ENCODE measurements at places on chromosomes 1 and 21.

- no peak for DNase-seq
These were observed 28.4 kb downstream of the EGLN1 start for GRCh38 chr1:231393668-231394067.

GRCh38 chr1:57473448-57473847 lies 49.6 kb upstream of the DAB1 start:
- no peak for DNase-seq

- DNase-seq, result no peak
These were observed 285.1 kb downstream of the TPR start for GRCh38 chr1:186089940-186090339.

DNA sequence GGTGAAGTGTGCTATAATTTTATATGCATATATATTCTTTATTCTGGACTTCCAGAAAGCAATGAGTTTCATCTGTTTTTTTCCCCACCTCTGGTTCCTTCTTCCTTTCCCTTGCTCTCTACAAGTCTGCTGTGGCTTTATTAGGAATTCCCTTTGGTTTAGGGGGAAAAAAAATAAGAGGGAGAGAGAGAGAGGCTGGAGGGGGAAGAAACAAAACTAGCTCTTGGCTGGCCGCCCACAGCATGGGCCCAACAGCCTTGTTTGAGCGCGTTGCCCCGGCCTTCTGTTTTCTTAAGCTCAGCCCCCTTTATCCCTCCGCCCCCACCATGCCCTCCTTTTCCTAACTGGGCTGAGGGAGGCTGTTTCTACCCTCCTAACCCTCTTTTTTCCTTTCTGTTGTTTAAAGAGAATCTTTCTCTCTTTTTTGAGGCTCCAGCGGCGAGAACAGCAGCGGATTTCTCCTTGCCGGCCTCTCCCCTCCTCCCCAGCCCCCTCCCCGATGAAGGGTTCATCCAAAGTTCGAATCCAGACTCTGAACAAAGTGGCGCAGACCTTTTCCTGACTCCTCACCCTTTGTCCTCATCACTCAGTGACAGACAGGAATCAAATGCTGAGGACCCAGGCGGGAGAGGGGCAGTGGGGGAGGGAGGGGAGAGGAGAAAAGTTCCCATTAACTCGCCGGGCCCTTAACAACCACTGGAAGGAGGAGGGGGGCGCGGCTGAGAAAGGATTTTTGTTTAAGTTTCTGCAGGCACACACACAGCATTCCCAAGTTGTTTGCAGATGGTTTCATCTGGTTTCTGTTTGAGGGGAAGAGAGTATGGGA lies 29.7 kb downstream of the PBX1 start:
- DNase-seq, result no peak

- DNase-seq, result no peak
These were observed 126.8 kb downstream of the PEX14 start for GRCh38 chr1:10601342-10602070.

- no peak for DNase-seq
These were observed 42.0 kb downstream of the S1PR1 start for GRCh38 chr1:101278845-101279244.

GRCh38 chr1:205593967-205594366 lies 37.8 kb downstream of the ELK4 start:
- DNase-seq, result no peak

- no peak for DNase-seq
These were observed 30.0 kb downstream of the KNCN start for GRCh38 chr1:46521414-46521813.

GRCh38 chr1:214260561-214261205 lies 20.3 kb upstream of the SMYD2 start:
- DNase-seq, result no peak

GRCh38 chr1:233638513-233638912 lies 24.6 kb downstream of the KCNK1 start:
- DNase-seq, result no peak

- DNase-seq, result no peak
These were observed 1.8 kb downstream of the ATP2B4 start for GRCh38 chr1:203628201-203629015.

DNA sequence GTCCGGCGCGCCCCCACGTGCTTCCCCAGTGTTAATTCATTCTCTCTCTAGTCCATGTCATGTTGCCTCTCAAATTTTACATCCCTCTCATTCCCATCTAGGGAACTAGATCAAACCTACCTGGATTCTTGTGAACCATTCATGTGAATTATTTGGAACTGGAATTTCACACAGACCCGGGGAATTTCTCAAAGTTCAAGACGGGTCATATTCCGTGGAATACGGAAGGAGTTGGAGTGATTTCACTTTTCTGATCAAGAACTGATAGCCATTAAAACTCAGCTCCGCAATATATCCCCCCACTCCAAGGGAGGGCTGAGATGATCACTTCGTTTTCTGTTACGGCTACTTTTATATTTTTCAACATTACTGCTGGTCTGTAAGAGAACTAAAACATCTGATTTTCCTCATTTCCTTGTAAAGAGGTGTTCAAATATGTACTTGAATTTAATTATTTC lies 1.0 kb upstream of the ENO1 start:
- no peak for DNase-seq

DNA sequence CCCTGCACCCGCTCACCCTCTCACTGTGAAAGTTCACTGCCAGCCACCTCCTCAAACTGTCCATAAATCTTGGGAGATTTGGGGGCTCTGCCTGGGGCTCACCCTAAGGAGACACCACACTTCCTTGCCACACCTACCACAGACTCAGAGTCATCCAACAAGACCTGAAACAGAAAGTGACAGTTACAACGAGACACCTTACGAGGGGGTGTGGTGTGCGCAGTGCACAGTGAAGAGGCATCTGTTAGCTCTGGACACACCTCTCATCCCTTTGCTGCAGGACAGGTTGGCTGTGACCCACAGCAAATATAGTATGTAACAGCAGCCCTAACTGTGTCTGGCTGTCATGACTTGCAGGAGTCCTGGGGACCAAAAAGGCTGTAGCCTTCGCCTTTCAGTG lies 190.2 kb downstream of the NR5A2 start:
- DNase-seq, result no peak

- DNase-seq, result no peak
These were observed 9.2 kb downstream of the C1orf21 start for GRCh38 chr1:184395937-184396480.

- DNase-seq, result no peak
These were observed 567 bp downstream of the PMVK start for GRCh38 chr1:154935749-154936554.

Measured in stimulated activated CD4-positive, alpha-beta T cell treated with anti-CD3 and anti-CD28 coated beads, Interleukin-15, amount 100 ng/mL, for 48 hours (primary cell).